Sigmoid colon (tissue), 7 donors: ENCODE measurements at places on chromosomes 1 and 21. TPM values are rescaled to one million over a fixed set of nuclear protein-coding genes. Genes with fewer than 3 reads are reported as not detected.

ACTL8 gene
- total RNA-seq, result not detected

FNDC5 gene
- 0.66 TPM for total RNA-seq

DAB1 gene
- total RNA-seq, result 1.1 TPM

IL23R gene
- not detected for total RNA-seq

FABP3 gene
- total RNA-seq, result 26.3 TPM

DNA sequence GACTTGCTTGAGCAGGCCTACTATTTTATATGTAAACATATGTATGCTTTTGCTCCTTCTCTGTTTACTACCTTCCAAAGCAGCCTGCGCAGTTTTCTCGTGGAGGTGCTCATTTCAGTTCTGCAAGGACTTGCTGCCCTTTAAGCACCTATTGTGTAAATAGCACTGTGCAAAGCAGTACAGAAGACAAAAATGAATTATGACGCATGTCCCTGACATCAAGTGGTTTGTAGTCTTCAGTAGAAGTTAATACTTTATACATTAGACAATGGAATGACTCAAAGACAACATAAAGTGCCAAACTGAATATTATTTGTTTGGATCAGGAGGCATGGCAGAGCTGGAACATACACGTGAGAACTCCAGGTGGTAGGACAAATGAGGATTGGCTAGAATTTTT lies 611.7 kb downstream of the LMO4 start:
- no peak for DNase-seq

DNA sequence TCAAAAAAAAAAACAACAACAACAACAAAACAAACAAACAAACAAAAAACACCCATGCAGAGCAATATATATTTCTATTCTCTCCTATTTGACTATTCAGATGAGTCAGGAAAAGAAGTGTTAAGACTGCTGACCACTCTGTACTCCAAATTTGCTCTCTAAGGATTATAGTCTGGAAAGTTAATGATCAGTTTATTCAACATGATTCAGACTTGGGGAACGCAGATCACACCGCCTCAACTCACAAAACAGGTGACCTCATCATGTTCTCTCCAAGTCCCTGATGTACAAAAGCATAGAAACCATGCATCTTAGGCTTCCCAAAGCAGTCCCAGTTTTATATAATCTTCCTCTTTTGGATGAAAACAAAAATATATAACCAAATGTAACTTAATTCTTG lies 51.9 kb upstream of the PRRC2C start:
- DNase-seq, result no peak

DNA sequence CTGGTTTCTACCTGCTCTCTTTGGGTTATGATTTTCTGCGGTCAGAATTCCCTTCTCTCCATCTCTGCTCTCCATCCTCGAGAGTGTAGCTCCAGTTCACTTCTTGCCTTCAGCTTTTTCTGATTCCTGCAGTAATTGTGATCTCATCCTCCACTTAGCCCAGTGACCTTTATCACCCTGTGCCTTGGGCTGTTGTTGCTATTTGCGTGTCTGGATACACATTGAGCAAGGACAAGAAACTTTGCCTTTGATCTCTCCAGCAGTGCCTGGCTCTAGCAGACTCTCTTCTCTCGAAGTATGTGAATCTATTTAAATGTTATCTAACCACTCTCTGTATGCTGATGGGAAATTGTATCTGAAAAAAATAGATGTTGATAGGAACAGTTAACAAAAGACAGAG lies 76.4 kb upstream of the MARK1 start:
- DNase-seq, result no peak

DNA sequence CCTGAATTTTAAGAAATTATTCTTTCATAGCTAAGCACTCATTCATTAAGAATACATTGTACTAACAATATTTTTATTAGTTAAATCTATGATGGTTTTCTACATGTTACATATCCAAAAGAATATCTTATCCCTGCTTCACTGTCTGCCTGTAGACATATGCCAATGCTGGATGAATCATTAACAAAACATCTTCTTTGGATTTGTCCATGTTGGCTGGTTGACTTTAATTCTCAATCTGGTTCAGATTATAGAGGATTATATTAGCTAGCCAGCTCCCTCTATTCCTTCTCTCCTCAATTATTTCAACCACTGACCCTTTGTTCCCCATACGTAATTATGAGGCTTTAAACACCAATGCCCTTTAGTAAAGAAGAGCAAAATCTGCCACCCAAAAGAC lies 138.9 kb upstream of the DMRTA2 start:
- no peak for DNase-seq

DNA sequence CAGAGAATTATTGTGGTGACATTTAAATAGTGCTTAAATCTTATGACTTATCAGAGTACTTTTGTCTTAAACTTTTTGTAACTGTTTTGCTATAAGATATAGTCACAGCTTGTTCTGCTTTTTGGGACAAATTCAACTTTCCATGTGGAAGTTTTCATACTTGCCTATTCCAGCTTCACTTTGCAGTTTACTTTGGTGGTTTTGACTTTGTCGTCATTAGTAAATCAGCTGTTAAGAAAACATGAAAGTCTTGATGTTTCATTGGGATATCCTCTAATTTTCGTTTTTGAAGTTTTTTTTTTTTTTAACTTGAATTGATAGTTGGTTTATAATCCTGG lies 31.3 kb downstream of the SDCCAG8 start:
- no peak for DNase-seq

GRCh38 chr1:182611326-182611725 lies 7.1 kb upstream of the RGS16 start:
- DNase-seq, result no peak

- DNase-seq, result peak; percentile 84
These were observed 2.0 kb upstream of the FAM131C start for GRCh38 chr1:16075337-16076030.

DNA sequence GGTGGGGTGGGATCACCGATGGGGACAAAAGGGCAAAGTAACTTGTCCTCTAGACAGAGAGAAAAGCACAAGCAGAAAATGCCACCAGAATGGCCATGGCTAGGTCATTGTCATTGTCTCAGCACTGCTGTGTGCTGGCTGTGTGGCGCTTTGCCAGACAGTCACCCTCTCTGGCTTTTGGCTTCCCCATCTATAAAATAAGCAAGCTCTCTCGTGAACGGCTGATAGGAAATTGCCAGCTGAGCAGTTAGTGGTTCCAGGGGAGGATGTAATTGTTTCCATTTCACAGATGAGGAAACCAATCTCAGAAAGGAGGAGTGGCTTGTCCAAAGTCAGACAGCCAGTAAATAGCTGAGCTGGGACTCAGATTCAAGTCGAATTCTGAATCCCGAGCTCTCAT lies 32.5 kb downstream of the PADI2 start:
- DNase-seq, result no peak
